Activated T-helper 2 cell treated with anti-CD3 and anti-CD28 coated beads, Interferon-gamma antibody, Interleukin-2, Interleukin-4, amounts not matched to agents 10 μg/mL and 5 μg/mL and 100 μg/mL, durations not matched to agents 14 hours and 24 hours and 36 hours (primary cell): ENCODE measurements at places on chromosomes 11 and 22. TPM values are rescaled to one million over a fixed set of nuclear protein-coding genes. Genes with fewer than 3 reads are reported as not detected.

The DMC1 gene
- 10.8 and 13.6 TPM in 2 replicates for total RNA-seq

The TECTA gene
- 0.09 and 0.46 TPM in 2 replicates for total RNA-seq

The TREH gene
- not detected in 2 replicates for total RNA-seq

The MPZL3 gene
- 49.5 and 49.7 TPM in 2 replicates for total RNA-seq

The PRAME gene
- not detected in 2 replicates for total RNA-seq

The TSSK2 gene
- not detected in 2 replicates for total RNA-seq

The LMO2 gene
- total RNA-seq: not detected in 2 replicates

The VPREB1 gene
- not detected in 2 replicates for total RNA-seq

The ENTHD1 gene
- 0.11 TPM in 2 replicates for total RNA-seq

The TIMM10B gene
- total RNA-seq: 42.9 and 43.0 TPM in 2 replicates

The CSTF3 gene
- total RNA-seq: 34.1 and 38.6 TPM in 2 replicates
